ENCODE measurements at places on chromosomes 12 and 14.
A peak's percentile ranks its signal among the peaks of the same experiment; 100 is the strongest.

DNA sequence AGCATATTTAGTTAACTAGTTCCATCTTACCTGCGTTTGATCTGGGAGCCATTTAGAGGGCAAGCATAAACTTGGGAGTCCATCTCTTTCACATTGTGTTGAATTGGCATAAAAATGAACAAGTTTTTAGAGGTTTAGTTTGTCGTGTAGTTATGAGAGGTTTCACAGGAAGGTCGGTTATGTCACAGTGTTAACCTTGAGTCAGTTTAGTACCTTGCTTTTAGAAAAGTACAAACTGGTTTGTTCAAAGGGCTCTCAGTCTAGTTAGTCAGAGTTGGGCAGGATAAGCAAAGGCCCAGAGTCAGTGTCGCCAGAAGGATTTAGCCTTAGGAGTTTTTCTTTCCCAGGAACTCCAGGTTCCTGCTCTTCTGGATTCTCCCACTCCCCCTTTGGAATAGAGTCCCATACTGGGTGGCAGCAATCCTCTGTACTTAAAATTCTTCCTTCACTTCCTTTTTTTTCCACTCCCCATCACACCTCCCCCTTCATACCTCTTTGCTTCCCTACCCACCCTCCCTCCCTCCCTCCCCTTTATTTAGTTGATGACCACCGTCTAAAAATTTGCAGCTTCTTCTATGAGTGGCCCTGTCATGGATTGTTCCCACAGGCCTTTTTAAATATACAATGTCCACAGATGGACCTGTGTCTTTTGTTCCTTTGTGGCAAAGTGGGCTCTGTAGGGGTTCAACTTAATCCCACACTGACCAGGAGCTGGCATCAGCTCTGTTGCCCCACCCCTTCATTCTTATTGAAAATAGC, 12.1 kb downstream of the PCBP2 start:
- no peak for DNase-seq

DNA sequence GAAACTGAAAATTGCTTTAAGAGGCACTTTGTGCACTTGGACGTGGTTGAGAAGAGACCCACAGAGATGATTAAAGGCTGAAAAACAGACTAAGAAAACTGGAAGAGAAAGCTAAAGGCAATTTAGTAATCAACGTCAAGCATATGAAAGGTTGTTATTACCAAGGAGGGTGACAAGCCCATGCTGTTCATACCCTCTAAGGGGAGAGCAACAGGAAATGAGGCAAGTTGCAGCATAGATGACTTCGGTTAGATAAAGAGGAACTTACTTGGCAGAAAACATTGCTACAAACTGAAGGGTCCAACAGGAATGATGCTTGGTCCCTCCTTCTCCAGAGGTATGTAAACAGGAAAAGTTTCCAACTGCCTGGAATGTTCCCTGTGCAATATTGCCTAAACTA, 107.8 kb downstream of the DUSP6 start:
- no peak for DNase-seq

DNA sequence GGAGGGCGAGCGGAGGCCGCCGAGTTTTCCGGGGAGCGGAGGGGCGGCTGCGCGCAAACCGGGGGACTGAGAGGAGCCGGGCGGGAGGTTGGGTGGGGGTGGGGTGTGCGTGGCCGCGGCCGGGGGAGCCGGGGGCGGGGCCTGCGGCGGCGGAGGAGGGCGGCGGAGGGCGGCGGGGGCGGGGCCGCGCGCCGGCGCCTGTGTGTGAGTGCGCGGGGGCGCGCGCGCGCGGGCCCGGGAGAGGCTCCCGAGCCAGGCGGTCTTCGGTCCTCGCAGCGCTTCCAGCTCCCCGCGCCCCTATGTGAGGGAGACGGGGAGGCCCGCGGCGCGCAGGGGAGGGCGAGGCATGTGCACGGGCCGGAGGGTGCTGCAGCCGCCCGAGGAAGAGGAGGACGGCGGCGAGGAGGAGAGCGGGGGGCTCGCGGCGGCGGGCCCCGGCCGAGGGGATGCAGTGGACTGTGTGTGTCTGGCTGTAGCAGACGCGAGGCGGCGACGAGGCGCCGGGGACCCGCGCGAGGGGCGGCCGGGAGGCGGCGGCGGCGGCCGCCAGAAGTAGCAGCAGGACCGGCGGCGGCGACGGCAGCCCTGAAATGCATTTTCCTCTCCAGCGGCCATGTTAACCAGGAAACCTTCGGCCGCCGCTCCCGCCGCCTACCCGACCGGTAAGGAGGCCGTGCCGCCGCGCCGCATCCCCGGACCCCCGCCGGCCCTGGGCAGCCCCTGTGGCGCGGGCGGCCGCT, at the start of gene DYRK2:
Gene DYRK2, plus strand, starts transcription at position 225 of the 740 bp plus-strand sequence. Its CDS starts 389 bp downstream, at position 614.
- peak; percentile 83 for DNase-seq

DNA sequence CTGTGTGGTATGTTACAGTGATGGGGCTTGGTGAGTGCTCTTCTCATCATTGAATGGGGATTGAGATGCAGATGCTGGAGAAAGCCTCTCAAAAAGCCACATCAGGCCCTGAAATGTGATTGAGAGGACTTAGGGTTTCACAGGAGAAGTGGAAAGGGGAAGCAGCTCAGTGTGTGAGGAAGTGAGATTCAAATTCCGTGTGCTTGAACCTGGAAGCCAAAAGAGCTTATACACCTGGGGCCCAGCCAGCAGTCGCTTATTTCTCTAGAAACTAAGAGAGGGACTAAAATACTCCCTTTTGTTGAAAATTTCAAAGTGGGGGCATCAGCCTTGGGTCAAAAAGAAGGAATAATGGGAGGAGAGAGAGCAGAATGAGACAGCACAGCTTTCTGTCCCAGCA, 39.1 kb upstream of the GZMB start:
- no peak for DNase-seq

GRCh38 chr12:116432314-116432750, 126.8 kb upstream of the MAP1LC3B2 start:
- no peak for DNase-seq

GRCh38 chr14:68805414-68805813, 12.5 kb upstream of the ZFP36L1 start:
- no peak for DNase-seq

- no peak for DNase-seq
Observed at GRCh38 chr14:36450550-36450949, 69.5 kb downstream of the NKX2-1 start.

GRCh38 chr12:4320497-4320852, 538 bp upstream of the TIGAR start:
- DNase-seq: no peak

GRCh38 chr12:96585977-96586376, 96.6 kb downstream of the CFAP54 start:
- no peak for DNase-seq

- no peak for DNase-seq
Observed at GRCh38 chr14:74615735-74616134, 3.7 kb upstream of the LTBP2 start.

DNA sequence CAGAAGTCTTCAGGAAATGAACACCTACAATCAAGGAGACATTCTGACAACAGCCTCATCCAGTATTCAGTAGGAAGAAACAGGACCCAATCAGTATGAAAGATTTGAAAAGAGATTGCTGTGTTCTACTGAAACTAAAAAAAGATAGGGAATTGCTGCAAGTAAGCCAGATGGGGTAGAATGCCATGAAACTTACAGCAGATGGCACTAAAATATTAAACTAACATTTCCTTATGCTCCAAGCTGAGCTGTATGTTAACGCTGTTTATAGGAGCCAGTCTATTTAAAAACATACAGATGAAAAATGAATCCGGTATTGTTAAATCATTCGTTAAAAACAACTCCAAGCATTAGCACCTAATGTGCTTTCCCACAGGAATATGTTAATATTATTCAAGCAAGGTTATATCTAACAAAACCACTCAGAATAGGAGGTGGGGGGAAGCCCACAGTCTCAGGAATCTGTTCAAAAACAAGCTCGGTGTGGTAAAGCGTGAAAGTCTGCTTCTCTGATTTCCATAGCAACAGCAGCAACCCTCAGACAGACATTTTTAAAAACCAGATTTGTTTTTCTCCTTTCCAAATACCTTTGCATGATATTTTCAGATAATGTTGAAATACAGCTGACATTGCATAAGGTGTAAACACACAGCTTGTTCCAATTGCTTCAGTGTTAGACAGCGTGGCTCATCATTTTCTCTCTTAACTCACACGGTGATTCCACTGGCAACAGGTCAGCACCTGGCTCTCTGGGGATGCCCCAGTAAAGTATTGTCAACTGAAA, 131.4 kb upstream of the CCDC175 start:
- no peak for DNase-seq

GRCh38 chr14:75011356-75011994, 8.8 kb downstream of the EIF2B2 start:
- peak; percentile 57 for DNase-seq

- no peak for DNase-seq
Observed at GRCh38 chr12:66453844-66454243, 151.6 kb downstream of the HELB start.

DNA sequence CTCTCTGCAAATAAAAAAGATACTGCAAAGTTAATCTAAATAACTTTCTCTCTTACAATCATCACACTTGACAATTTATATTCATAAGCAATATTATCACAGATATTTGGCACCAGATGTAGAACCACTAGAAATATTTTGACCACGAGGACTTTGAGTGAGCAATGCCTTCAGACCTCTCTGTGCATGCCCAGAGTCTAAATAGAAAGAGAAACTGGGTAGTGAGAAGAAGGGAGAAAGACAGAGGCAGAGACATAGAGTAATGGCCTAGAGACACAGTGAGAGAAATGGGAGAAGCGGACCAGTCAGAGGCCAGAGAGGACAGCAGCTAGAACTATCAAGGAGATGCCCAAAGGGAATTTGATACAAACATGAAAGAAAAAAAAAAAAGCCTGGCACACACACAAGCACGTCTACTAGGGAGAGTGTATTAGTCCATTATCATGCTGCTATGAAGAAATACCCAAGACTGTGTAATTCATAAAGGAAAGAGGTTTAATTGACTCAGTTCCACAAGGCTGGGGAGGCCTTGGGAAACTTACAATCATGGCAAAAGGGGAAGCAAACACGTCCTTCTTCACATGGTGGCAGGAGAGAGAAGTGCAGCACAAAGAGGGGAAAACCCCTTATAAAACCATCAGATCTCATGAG, 41.1 kb downstream of the BMP4 start:
- DNase-seq: no peak

DNA sequence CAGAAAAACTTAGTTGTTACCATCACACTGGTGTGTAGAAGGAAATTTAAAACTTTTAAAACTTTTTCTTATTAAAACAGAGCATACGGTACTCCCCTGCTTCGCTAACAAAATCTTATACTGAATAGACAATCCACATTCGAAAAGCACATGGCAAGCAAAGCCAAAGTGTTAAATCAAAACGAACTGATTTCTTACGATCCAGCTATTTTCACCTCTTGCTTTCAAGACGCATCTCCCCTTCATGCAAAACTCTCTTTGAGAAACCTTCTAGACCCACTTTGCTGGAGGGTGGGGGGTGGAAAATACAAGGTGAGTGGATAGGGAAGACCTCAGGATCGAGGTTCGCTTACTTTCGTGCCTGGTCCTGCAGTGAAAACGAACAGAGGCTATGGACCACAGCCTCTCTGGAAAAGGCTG, 328 bp downstream of the INTS13 start:
- no peak for DNase-seq

DNA sequence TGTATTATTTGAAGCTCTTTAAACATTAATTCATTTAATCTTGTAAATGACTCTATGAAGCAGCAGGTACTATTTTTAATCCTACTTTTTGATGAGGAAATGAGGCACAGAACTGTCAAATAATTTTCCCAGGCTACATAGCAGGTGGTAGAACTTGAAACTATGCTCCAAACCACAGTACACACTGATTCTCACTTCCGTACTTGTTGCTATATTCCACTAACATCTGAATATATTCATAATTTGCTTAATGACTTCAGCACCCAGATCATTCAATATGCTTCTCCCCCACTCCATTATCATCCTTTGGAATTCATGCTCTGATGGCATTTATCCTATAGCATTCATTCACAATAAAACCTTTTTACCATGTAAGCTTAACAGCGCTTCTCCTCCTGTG, 4.9 kb downstream of the ERGIC2 start:
- DNase-seq: no peak
